ENCODE measurements at places on chromosomes 5 and 9.

DNA sequence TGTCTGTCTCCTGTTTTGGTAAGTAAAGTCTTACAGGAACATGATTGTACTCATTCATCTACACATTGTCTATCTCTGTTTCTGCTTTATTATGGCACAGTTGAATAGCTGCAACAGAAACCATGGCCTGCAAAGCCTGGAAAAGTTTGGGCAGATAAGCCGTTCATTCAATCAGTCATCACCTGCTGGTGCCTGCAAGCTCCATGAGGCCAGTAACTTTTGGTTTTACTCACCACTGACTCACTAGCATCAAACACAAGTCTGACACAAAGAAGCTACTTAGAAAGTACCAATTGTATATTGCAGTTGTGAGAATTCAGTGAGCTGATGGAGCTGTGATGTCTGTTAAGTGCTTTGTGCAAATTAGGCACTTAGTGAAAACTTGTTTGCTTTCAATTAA, 373.6 kb upstream of the SGCD start:
- DNase-seq, result no peak

- no peak for DNase-seq
These were observed 22.1 kb downstream of the XRCC4 start for GRCh38 chr5:83099445-83099844.

DNA sequence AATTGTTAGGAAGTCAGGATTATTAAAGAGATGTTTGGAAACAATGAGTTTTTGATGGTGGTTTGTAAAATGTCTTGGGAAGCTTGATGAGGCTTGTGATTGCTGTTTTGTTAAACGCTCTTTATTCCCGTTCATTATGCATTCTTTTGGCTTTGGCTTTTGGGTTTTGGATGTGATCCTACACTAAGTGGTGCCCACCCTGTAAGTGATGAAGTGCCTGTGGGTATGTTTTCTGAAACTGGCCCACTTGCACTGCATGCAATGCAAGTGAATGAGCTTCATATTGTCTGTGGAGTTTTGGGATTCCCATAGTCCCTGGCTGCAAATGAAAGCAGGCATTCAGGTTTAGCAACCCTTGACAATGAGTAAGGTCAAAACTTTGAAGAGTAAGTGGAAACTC, 1035.5 kb upstream of the WWC1 start:
- DNase-seq, result no peak

DNA sequence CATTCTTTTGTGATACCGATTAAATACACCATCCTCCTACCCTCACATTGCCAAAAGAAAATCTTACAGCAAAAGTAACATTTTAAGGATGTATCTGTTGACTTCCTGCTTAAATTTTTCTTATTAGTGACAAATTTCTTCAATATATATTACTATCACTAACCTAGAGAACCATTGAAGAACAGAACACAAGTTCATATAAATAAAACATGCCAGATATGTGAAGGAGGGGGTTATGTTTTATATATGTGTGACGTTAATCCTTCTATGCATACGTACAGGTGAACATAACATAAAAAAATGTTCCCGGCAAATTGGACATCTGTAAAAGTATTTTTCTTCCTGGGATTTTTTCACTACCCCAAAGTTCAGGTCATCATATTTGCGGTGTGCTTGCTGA, at the start of gene OR13F1:
TSS of gene OR13F1 (plus strand) at position 301 of the 400 bp plus-strand sequence. CDS start at position 301, 0 bp downstream.
- no peak for DNase-seq

GRCh38 chr5:155193029-155193428, 179.5 kb downstream of the KIF4B start:
- DNase-seq, result no peak

DNA sequence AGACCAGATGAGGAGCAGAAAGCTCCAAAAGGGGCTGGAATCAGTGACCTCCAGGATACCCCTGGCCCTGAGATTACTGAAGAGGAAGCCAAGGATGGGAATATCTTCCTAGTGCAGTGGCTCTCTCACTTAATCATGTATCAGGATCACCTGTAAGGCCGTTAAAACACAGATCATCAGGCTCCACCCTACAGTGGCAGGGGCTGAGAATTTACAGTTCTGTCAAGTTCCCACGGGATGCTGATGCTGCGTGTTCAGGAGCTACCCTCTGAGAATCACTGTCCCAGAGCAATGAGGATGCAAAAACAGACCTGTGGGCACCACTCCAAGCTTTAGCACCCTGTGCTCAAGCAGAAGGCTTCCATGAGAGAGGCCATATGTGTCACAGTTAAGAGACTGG, 291.9 kb downstream of the ASTN2 start:
- no peak for DNase-seq

- no peak for DNase-seq
These were observed 942.3 kb downstream of the TAF11L14 start for GRCh38 chr5:18576586-18576985.

GRCh38 chr5:173010547-173011464, 27.2 kb downstream of the ATP6V0E1 start:
- DNase-seq, result no peak

GRCh38 chr5:342501-343460, 21.3 kb downstream of the AHRR start:
- DNase-seq, result no peak

- no peak for DNase-seq
These were observed 22.7 kb downstream of the DPYSL3 start for GRCh38 chr5:147487031-147487750.

GRCh38 chr5:59620535-59621212, 272.9 kb downstream of the PDE4D start:
- DNase-seq, result no peak

- DNase-seq, result no peak
These were observed 25.2 kb downstream of the KDM4C start for GRCh38 chr9:6782981-6783380.

DNA sequence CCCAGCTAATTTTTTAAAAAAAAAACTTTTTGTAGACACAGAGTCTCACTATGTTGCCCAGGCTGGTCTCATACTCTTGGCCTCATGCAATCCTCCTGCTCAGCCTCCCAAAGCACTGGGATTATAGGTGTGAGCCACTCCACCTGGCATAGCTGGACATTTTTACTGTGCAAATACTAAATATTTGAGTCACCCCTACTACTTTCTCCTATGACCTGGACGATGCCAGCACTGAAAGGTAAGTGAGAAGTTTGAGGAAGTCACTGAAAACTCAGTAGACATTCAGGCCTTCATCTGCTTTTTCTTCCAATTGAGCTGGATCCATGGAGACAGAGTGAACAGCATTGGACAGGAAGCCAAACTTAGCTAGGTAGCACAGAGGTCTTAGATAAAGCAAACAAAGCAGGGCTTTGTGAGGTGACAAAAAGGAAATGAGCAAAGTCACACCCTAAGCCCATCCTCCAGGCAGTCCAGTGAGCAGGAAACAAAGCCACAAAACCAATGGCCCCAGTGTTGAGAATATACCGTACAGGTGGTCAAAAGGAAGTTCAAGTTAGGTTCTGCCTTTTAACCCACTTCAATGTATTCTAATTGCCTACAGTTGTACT, 192.6 kb upstream of the RASA1 start:
- peak; percentile 93 for DNase-seq

DNA sequence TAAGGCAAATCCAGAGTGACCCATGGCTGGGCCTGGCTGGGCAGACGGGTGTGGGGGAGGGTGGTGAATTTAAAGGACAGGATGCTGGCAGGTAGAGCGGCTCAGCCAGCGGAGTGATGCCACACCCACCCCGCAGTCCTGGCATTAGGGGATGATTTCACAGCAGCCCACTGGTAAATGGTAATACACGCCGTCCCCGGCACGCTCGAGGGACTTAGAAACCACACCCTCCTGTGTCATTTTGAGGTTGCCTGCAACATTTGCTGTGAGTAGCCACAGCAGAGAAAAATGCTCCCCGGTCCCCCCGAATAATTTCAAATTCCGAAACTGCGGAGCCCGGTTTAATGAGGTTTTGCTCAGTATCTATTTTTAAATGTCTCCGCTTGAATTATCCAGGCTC, 71.3 kb upstream of the FCN2 start:
- no peak for DNase-seq

DNA sequence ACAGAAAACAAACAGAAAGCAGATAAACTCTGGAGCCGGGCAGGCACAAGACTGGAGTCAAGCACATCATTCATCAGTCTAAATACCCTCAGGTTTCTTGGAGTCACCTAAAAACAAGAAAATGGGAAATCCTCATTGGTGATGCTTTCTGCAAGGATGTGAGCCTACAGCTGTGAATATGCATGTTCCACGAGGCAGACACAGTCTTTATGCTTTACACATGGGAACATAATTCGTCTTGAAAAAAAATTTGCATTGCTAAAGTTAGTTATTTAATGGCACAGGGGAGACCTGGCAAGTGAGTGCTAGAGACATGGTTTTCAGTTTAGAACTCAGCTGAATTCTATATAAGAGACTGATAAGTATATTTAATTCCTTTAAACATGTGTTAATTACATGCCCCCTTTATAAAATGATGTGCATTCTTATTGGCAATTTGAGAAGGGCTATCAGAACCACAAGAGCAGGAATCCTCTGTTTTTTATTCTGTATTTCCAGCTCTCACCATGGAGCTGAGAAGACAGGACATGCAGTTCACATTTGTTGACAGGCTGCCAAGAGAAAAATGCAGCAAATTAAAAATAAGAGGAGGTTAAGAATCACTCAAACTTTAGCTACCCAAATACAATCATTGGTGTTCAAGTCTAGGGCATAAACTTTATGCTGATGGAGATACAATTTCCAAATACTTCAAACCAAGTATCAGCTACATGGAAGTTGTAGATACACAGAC, 438.0 kb upstream of the MPDZ start:
- DNase-seq, result no peak

Data from MM.1S (cell line).